ENCODE measurements at places on chromosomes 1 and 21.

- DNase-seq = no peak
Measured at GRCh38 chr1:66532798-66533783, 862 bp upstream of the SGIP1 start.

DNA sequence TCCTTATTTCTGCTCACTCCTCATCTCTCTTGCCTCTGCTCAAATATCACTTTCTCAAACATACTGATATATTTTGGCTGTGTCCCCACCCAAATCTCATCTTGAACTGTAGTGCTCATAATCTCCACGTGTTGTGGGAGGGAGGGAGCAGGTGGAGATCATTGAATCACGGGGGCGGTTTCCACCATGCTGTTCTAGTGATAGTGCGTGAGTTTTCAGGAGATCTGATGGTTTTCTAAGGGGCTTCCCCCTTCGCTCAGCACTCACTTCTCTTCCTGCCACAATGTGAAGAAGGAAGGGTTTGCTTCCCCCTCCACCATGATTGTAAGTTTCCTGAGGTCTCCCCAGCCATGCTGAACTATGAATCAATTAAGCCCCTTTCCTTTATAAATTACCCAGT, 26.6 kb downstream of the ZBTB8OS start:
- no peak for DNase-seq

- no peak for DNase-seq
Measured at GRCh38 chr1:171150156-171150555, 34.9 kb upstream of the FMO2 start.

DNA sequence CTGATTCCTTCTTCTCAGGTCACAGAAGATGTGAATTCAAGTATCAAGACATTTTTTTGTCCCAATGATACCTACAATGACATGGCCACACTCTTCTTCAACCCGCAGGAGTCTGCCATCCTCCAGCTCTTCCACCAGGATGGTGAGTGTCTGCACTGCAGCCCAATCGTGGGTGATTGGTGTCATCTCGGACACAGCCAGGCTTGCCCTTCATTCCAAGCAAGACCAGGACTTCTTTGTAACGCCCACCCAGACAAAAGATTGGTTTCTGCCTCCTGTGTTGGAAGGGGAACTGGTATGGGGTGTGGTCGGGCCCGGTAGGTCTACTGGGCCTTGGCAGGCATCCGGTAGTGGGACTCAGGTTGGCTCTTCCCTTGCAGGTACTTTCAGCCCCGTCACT, 14.1 kb downstream of the NPPA start:
- DNase-seq = no peak

DNA sequence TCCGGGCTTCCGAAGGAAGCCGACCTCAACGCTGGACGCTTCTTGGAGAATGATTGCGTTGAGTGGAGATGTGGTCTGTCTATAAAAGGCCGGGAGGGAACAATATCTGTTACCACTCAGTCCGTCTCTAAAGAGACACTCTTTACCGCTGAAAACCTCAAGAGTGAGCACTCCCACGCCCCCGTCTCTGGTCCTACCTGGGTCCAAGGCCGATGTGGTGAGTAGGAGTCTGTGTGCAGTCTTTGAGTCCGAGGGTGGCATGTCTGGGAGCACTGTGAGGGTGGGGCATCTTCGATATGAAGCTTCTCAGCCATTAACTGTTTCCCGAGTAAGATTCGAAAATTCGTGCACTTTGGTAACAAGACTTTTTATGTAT, 576 bp downstream of the ZFP69 start:
- DNase-seq = no peak

DNA sequence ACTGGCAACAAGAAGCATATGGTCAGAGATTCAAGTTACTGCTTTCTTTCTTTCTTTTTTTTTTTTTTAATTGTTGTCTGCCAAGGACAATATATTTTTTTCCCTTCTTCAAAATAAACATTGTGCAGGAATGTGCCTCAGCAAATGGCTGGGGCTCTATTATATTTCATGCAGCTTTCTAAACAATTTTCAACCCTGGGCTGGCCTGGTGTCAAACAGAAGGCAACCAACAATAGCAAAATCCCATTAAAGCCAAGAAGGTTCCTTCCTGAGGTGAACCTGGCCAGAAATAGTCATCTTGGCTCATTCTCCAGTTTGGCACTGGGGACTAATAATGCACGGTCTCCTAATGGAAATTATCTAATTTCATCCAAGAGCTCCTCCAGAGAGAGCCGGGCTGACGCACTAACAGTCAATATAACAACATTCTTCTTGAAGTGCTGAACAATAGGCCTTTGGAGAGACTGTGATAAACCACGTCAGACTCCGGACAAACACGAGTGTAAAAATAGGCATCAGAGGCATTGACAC, 35.7 kb upstream of the HLX start:
- no peak for DNase-seq

GRCh38 chr1:211577819-211578639, 932 bp downstream of the SLC30A1 start:
- peak; percentile 76 for DNase-seq

- DNase-seq = no peak
Measured at GRCh38 chr1:87844251-87844650, 515.6 kb downstream of the LMO4 start.

DNA sequence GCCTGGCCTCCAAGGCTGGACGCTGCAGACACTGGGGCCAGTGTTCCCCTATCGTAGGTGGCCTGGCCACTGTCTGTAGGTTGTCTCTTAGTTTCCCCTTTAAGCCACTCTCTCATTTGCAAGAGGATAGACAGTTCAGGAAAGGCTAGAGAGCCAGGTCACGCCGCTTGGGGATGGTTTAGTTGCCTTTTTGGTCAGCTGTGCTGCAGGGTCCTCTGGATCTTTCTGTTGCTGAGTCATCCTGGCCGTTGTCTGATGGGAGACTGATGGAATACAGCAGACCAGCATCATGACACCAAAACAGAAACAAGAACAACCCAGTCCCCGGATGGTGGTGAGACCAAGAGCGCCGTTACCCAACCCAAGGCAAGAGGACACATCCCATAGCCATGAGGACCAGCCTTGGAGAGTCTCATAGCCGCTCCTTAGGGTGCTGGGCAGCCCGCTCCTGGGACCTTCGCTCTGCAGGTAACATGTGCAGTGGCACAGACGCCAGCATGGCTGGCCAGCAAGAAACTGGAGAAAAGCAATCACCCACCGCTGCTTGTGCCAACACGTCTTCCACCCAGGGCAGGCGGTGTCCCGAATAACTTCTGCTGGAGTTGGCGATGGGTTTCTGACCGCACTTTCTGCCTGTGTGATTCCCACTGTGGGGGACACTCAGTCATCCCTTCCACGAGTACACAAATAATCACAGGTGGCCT, 79.1 kb upstream of the COL6A1 start:
- DNase-seq = no peak
